Tibial artery (tissue), 4 donors: ENCODE measurements at places on chromosomes 6 and 20.

DNA sequence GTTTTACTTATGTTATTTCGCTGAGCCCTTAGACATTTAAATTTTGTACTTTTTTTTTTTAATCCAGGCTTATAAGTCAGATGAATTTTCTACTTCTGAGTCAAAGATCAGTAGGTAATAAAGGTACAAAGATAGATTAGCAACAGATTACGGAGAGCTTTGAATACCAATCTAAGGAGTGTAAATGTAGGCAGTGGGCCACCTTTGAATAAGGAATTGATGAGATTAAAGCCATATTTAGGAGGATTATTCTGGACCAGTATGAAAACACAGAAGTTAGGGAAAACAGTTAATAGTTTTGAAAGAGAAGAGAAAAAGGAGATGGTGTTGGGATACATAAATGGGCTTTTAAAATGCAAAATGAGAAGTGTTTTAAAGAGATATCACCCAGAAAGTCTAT is 117.6 kb downstream of the SLC16A10 start:
- no peak for DNase-seq

DNA sequence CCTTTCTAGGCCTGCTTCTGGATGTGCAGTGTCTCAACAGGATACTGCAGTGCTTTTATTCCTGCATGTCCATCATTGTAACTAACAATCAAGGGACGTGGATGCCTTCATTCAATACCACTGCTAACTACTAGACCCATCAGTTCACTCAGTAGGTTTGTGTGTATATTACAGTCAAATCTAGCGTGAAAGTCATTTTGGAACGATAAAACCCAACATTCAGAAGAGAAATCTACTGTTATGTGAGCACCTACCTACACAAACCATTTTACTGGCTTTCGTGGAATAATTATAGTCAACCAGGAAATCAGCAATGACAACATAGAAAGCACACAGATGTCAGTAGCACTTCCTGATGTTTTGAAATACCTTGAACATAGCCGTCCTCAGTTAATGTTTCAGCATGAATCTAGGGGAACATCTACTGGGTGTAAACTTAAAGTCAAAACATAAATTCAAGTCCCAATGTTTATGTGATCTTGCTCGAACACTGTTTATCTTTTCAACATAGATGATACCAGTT is 270.6 kb downstream of the FARS2 start:
- no peak for DNase-seq

DNA sequence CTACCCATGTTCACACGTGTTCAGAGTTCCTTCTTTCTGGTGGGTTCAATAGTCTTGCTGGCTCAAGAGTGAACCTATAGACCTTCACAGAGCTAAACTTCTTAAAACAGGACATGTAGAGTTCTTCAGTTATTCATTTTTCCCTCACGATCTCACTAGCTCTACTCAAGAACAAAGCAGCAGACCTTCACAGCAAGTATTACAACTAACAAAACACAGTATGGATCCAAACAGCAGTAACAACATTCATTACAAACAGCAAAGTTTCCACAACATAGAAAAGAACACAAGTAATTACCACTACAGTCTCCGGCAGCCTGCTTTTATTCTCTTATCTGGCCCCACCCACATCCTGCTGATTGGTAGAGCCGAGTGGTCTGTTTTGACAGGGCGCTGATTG is 39.5 kb upstream of the MCUR1 start:
- no peak for DNase-seq

GRCh38 chr20:62571669-62572344 is 70.5 kb upstream of the SLCO4A1 start:
- no peak for DNase-seq

- peak; percentile 93 for DNase-seq
These were observed 7.1 kb downstream of the HSPA1B start for GRCh38 chr6:31834367-31835250.

GRCh38 chr6:28719275-28719940 is 193.7 kb downstream of the GPX5 start:
- no peak for DNase-seq

DNA sequence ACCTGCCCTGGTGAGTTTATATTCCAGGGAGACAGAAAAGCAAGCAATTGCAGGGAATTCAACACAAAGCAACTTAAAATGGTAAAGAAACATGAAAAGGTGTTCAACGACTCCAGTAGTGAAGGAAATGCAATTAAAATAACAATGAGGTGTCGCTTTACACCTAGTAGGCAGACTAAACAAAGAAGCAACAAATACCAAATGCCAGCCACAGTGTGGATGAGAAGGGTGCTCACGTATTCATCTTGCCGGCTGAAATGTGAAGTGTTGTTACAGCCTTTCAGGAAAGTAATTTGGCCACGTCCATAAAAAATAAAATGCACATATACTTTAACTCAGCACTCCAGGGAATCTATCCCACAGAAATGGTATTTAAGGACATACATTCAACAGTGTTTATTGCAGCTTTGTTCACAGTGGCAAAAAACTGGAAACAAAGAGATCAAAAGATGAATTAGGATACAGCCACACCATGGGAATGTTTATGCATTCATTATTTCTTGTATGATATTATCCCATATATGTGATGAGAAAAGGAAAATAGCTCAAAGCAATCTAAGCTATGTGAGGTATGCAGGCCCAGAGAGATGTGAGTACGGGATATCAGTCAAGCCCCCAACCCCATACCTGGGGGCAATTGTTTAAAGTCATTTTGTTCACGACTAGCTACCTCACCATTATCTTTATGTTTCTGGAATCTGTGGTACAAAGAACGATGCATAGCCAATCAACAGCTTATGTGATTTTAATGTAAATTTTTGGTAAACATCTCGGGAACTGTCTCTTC is 266.0 kb upstream of the SOX4 start:
- DNase-seq: no peak

GRCh38 chr6:46299253-46299652 is 128.5 kb upstream of the ENPP5 start:
- no peak for DNase-seq

DNA sequence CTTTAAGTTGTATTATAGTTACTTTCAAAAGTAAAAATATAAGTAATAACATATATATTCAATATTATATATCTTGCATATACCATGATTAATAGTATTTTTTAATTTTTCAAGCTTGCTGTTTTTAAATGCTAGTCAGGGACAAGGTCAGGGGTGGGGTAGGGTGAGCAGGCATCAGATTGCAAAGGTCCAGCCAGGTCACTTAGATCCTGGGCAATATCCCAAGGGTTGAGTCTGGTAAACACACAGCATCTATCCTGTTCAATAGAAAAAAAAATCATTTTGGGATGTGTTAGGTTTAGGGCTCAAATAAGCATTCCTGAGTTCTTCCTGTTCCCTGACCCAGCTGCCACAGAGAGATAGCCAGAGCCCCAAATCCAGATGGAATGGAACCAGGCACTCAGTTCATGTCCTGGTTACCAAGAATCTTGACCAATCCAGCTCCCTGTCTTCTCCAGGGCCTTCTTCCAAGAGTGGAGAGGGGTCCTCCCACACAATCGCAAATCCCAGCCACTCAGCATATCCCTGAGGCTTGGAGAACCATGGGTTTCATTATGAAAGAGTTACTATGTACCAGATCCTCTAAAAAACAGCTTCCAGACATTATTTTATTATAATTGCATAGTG is 134.9 kb upstream of the TOP1 start:
- DNase-seq: no peak

DNA sequence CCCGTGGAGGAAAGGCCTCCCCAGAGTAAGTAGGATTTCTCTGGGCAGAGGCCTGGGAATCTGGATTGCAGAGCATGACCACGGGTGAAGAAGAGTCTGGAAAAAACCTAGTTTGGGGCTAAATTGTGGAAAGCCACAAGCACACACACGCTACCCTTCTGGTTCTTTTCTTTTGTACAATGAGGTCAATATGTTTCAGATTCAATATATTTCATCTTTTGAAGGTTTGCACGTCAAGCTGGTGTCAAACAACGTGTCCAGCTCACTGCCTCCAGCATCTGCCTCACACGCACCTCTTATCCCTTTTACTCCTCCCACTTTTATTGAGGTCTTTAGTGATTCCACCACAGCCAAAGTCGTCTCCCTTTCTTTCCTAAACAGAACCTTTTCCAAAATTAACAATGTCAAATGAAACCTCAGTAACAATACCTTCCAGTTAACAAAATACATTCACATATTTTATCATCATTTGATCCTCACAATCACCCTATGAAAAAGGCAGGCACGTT is 773 bp upstream of the EPB41L2 start:
- DNase-seq: no peak

GRCh38 chr6:134683783-134684422 is 266.0 kb downstream of the ALDH8A1 start:
- DNase-seq: no peak

DNA sequence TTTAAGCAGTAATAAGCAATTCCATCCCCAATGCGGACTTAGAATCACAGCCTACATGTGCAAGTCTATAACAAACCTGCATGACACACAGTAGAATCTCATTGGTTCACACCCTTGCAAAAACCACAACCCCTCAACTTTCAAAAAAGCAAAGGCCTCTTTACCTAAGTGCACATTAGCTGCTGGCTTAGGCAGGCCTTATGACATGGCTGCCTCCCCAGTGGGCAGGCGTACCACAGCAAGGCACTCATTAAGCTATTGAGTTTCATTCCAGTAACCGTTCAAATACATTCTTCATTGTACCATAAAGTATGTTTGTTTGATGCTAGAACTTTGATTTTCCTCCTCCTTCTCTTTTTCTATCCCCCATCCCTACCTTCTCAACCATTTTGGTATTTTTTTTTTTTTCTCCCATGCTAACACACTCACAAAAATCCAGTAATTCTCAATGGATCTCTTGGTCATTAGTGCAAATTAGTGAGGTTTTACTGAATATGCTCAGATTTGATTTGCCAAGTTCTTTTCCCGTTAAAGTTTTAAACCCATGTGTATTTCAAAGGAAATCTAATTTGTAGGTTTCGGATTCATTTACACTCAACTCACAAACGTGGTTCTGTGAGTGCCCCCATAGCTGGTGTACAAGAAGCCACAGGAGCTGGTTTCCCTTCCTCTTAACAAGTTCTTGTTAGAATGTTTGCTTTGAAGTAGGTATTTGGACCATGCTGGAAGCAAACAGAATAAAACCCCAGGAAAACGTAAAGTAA is 460.4 kb upstream of the RUNX2 start:
- no peak for DNase-seq

- DNase-seq: no peak
These were observed 35.2 kb downstream of the RAB22A start for GRCh38 chr20:58344741-58345140.

GRCh38 chr6:21745543-21746337 is 152.2 kb downstream of the SOX4 start:
- DNase-seq: no peak

DNA sequence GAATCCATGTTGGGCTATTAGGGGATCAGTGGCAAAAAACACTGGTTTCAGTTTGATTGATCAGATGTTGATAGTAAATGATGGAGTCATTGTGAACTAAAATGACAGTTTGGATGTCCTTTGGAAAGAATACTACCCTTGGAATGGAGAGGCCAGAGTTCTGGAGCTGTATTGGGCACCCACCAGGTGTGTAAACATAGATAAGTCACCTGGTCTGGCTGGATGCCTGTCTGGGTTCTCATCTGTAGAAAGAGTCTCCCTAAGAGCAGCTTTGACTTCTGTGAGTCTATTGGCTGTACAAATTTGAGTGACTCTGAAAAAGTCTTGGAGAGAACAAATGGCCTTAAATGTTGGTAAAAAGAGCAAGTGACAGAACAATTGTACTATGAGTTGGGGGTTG is 115.0 kb downstream of the SCP2D1 start:
- no peak for DNase-seq

DNA sequence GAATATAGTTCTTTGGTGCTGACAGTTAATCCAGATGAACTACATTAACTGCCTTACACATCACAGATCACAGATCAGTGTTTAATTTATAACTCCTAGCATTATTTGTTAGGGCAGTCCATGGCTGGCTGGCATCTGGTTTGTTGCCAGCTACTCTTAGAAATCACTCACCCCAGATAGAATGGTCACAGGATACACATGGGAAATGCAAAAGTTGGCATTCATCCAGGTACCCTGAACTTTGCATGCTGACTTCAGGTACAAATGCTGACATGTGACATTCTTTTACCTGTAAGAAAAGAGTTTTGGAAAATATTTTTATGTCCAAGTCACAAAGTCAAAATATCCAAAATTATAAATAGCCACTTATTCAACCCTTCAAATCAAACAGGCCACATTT is 20.2 kb downstream of the FBXL4 start:
- DNase-seq: no peak

GRCh38 chr6:88870717-88871330 is 92.6 kb downstream of the RNGTT start:
- no peak for DNase-seq

DNA sequence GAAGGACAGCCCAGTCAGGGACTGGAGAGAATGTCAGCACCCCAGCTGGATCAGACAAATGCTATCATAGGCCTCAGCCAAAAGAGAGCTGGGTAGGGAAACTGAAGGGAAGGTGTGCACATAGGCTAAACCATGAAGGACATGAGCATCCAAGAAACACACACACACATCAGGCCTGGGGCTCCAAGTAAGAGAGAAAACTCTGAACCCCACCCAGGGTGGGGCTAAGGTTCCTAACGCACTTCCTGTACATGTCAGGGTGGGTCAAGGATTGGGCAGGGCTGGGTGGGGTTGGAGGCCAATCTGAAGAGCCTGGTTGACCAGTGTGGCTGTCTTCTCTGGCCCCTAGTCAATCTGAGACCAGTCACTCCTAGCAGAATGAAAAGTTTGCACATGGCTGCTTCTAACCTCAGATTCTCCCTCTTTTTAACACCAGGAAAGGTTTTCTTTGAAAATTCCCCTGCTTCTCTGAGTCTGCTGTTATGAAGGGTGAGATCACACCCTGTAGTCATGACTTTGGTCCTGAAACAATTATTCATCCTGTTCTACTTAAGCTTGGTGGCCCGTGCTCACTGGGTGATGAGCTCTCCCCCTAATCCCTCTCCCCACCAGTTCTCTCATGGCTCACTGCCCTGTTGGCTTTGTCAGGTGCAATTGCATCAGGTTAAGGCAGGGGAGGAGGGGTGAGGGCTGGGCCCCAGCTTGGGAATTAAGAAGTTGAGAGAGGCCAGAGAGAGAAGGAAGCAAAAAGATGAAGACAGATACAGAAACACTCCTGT is 88.4 kb downstream of the MAFB start:
- DNase-seq: no peak

GRCh38 chr20:19909725-19910124 is 107.4 kb upstream of the NAA20 start:
- DNase-seq: peak; percentile 86

- DNase-seq: no peak
These were observed 28.8 kb downstream of the METTL24 start for GRCh38 chr6:110329348-110329713.

- DNase-seq: no peak
These were observed 13.7 kb upstream of the TMX4 start for GRCh38 chr20:8033151-8033841.

DNA sequence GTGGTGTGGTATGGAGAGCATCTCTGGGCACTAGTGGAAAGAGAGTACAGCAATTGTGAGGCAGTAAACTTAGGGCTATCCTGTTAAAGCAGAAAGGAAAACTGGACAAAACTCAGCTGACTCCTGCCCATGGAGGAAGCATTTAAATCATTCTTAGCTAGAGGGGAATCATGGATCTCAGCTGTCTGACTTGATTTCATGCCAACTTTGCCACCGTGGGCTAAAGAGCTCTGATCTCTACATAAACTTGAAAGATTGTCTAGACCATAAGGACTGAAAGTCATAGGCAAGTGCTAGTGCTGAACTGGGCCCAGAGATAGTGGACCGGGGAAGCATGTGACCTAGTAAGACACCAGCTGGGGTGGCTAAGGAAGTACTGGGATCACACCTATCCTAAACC is 651.8 kb downstream of the COL12A1 start:
- no peak for DNase-seq

- no peak for DNase-seq
These were observed 16.8 kb upstream of the IP6K3 start for GRCh38 chr6:33763483-33763882.
